ENCODE measurements at places on chromosomes 7 and 10. TPM values are rescaled to one million over a fixed set of nuclear protein-coding genes. Genes with fewer than 3 reads are reported as not detected.

GRCh38 chr7:11830582-11831155, 1.3 kb downstream of the THSD7A start:
- no peak for DNase-seq

GRCh38 chr10:113187063-113187777, 237.2 kb downstream of the TCF7L2 start:
- no peak for DNase-seq

- DNase-seq, result peak; percentile 50
These were observed 572 bp downstream of the CHST12 start for GRCh38 chr7:2403718-2404648.

DNA sequence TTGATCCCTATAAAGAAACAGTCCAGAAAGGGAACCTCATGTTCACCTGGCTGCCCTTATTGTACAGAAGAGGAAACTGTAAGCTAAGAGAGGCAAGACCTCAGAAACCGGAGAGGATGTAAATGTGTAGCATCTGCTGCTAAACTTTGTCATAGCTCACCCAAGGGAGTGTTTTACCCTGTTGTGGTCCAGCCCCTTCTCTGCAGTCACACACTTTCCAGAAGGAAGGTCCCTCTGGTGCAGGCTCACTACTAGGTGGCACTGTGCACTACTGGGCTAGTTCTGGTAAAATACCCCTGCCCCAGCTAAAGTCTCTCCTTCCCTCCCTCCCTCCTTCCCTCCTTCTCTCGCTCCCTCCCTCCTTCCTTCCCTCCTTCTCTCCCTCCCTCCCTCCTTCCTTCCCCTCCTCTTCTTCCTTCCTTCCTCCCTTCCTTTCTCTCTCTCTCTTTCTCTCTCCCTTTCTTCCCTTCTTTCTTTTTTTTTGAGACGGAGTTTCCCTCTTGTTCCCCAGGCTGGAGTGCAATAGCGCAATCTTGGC, 42.5 kb upstream of the LCOR start:
- DNase-seq, result peak; percentile 29

DNA sequence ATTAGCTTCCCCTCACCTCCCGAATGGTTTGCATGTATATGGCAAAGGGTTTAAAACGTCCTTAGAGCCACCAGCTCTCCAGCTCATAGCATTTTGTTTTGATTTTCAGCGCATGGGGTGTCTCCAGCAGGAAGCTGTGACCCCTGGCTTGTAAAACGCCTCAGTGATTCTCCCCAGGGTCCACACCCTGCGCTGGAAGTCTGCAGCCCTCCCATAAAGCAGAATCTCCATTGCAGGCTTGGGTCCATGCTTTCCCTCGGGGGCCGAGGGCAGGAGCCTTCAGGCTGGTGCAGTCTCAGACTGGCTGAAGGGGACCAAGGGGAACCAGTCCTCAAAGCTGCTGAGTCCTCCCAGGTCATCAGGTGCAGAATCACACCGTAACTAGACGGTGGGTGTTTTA, 109.7 kb downstream of the VIPR2 start:
- DNase-seq, result no peak

DNA sequence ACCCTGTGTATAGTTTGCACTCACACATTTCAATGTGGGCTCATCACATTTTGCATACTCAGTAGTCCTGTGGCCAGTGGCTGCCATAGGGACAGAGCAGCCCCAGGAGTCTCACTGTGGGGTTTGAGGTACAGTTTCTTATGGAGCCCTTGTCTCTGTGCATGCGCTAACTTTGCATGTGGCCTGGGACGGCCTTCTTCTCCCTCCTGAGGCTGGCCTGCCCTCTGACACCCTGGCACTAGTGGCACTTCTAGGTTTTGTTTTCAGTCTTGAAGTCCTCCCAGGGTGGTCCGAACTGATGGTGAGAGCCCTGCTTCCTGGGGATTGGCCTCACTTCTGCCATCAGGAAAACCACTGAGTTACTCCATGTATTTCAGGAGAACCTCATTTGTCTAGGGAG, 21.2 kb downstream of the NACAD start:
- DNase-seq, result no peak

Gene CACNB2
- not detected for total RNA-seq

Gene KLF14
- total RNA-seq, result not detected

Gene PDIA4
- total RNA-seq, result 304 TPM

Gene GPC2
- 9.6 TPM for total RNA-seq

Gene EGR2
- 0.13 TPM for total RNA-seq

Gene EIF4H
- 433 TPM for total RNA-seq

Gene HOXA11
- total RNA-seq, result 3.9 TPM

Gene HGF
- 13.0 TPM for total RNA-seq
